ENCODE measurements at places on chromosomes 12 and 14.

GRCh38 chr12:14577344-14577743 is 9.7 kb upstream of the PLBD1 start:
- no peak for DNase-seq

GRCh38 chr14:94135476-94135875 is 6.1 kb upstream of the IFI27L2 start:
- no peak for DNase-seq

DNA sequence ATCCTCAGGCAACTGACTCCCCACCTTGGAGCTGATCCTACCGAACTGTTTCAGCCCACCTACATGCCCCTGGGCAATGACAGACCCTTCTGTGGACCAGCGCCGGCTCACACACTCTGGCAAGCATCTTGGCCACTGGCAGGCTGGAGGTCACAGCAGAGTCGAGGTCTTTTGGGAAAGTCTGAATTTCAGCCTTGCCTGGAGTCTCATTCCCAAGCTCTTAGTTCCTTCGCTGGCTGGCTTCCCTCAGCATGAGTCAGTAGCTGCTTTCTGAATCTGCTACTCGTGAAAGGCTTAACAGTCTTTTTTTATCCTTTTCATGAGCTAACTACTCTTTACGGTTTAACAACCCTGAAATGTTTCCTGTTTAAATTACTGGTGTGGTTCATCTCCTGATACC is 44.5 kb downstream of the ASCL4 start:
- DNase-seq = no peak

DNA sequence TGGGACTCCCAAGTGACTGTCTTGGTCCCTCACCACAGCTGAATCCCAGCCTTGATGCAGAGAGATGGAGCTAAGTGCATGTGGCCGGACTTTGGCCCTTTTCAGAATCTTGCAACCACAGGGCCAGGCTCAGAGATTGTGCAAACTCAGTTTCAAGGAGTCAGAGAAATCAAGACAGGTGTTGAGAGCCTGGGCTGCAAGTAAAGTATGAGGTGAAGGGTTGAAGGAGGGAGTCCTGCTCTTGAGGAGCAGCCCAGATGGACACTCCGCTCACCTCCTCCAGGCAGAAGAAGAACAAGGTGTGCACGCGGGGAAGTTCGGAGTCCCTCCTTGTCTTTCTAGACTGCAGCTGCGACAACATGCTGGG is 6.3 kb upstream of the BMP4 start:
- DNase-seq = no peak
